ENCODE measurements at places on chromosomes 7 and 10.

- peak; percentile 79 for ATAC-seq
These were observed 144.6 kb downstream of the NRCAM start for GRCh38 chr7:108311446-108312168.

DNA sequence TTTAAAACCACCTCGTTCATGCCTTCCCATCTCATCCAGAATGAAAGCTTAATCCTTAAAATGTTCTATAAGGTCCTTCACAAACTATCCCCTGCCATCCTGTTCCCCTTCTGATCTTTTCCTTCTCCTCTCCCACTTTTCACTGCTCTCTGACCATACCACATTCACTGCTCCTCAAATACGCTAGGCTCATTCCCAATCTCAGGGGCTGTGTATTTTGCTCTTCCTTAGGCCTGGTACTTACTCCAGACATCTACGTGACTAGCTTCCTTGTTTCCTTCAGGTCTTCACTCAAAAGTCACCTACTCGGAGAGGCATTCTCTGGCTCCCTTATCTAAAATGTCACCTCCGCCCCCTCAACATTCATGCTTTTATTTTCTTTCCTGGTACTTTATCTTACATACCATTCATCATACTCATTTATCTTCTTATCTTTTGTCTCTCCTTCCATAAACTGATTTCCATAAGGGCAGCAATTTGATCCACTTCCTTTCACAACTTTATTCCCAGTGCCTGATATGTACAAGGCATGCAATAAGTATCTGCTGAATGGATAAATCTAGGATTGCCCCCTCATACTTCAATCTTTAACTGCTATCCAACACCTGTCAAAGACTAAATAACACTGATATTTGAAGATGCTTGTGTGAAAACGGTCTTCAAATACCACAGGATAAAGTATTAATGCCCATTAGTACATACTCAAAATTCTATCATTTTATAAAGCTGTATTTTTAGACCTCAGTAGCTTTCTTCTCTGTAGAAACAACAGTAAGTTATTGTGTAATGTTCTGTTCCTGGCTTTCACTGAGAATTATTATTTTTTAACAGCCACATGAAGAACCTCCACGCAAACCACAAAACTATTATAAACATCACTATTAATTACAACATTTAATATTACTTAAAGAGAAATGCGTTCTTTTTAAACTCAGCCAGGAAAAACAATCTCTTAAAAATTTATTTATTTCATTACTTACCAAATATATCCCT is 27.0 kb downstream of the JMJD1C start:
- ATAC-seq: no peak

- no peak for ATAC-seq
These were observed 27.5 kb downstream of the ADRB1 start for GRCh38 chr10:114071178-114071577.

DNA sequence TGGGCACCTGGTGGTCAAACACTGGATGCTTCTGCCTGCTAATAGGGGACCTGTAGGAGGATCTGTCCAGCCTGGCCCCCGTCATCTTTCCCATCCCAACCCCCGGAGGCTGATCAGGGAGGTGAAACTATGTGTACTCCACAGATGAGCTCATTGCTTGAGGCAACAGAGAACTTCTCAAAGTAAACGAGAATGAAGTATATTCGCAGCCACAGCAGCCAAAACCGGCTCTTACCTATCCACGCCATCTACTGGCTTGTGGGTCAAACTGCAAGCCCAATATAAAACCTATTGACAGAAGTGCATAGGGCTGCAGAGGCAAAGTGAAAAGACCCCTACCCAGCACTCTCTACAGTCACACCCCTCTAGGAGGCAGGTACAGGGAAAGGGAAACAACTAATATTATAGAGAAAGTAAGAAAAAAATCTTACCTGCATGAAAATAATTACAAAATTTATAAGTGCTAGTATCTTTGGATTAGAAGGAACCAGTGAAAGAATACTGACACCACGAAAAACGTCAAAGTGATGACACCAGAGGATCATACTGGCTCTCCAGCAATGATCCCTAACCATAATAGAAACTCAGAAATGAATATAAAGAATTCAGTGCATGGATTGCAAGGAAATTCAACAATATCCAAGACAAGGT is 973.5 kb downstream of the ANKRD7 start:
- no peak for ATAC-seq

- ATAC-seq: no peak
These were observed 16.7 kb downstream of the CAMK2B start for GRCh38 chr7:44308596-44309270.

DNA sequence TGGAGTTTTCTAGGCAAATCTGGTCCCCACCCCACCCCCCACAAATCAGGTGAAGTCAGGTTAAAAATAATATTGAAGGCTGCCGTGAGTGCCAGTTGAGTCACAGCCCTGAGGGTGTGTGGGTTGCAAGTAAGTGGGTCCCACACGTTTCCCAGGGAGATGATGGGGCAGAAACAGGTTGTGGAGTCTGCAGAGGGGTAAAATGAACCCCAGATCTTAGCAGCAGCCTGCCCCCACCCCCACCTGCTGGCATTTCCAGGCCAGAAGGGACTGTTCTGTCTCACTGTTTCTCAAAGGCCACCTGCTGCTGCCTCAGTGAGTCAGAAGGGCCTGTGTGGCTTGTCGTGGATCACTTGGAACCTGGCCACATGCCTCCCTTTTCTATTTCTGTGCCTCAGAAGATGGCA is 59.8 kb upstream of the SMNDC1 start:
- ATAC-seq: peak; percentile 70

- no peak for ATAC-seq
These were observed 25.2 kb downstream of the SMNDC1 start for GRCh38 chr10:110279407-110279986.

- no peak for ATAC-seq
These were observed 104.3 kb downstream of the RSU1 start for GRCh38 chr10:16712883-16713282.

Data from activated T-helper 17 cell treated with anti-CD3 and anti-CD28 coated beads, Interleukin-2, amount 50 U/mL, for 72 hours (primary cell).